ENCODE measurements at places on chromosomes 1 and 21.

DNA sequence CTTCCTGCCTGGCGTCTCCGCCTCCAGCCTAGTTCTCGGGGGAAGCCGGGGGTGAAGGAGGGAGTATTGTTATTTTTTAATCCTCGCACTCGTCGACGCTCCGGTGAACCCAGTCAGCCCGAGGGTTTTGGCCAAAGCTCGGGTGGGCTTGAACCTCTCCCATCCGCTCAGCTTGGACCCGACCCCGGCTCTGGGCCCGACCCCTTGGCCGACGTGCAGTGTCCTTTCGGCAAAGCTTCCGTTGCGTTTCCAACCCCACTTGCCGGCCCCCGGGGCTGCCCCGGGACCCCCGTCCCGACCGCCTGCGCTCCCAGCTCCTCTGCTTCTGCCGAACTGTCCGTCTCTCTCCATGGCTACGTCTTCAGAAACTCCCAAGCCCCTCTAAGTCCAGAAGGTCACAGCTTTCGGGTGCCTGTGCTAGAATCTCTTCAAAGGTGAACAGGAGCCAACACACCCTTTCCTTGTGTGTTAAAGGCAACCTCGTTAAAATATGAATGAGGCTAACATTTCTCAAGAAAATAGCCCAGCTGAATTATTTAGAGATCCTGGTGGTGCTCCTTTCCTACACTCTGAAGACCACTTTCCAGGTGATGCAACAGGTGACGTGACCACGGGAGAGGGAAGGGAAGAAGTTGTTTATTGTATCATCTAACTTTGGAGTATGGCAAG, 647 bp downstream of the DESI2 start:
- no peak for DNase-seq

DNA sequence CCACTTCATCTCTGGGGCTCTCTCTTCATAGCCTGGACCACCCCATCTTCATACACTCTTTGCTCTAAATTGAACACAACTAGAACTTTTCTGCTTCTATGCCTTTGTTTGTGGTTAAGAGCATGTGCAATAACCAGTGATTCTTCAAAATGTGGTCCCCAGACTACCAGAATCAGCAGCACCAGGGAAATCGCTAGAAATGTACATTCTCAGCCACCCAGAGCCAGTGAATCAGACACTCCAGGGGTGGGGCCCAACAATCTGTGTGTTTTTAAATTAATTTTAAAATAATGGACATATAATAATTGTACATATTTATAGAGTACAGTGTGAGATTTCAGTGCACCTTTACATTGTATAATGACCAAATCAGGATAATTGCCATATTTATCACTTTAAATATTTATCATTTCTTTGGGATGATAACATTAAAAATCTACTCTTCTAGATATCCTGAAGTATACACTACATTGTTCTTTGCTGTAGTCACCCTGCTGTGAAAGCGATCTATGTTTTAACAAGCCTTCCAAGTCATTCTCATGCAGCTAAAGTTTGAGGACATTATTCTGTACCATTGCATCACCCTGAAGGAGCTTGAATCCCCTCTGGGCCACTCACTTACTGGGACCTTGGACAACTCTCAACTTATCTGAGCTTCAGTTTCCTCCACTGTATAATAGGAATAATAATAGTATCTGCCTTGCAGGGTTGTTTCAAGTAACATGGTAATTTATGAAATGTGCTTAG, 10.8 kb downstream of the GRHL3 start:
- no peak for DNase-seq

GRCh38 chr1:28933277-28933676, 18.9 kb downstream of the EPB41 start:
- DNase-seq, result no peak

DNA sequence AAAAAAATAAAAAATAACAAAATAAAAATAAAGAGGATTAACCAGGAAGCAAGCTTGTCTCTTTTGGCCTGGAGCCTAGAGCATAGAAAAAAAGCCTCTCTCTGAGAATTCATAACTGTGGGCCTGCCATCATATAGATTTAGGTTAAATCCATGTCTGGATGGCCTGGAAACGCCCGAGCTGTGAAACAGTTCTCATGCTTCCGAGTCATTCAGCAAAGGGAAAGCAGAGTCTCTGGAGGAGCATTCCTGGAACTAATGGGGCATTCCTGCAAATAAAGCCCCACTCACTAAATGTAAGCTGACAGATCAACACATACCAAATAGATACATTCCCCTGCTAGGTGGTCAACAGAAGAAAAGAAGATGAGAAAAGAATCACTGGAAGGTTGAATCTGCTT, 75.8 kb upstream of the GNG4 start:
- DNase-seq, result no peak

- DNase-seq, result no peak
These were observed 98.4 kb downstream of the DNM3 start for GRCh38 chr1:171939740-171940139.

Data from substantia nigra (tissue), 51 donors.